Stimulated activated CD4-positive, alpha-beta T cell treated with anti-CD3 and anti-CD28 coated beads, Interleukin-12 subunit alpha, Interleukin-12 subunit beta, amount 100 ng/mL, for 48 hours (primary cell): ENCODE measurements at places on chromosomes 6 and 20.
A peak's percentile ranks its signal among the peaks of the same experiment; 100 is the strongest.

GRCh38 chr6:47264775-47265184, 44.9 kb downstream of the TNFRSF21 start:
- DNase-seq: no peak

GRCh38 chr6:35492258-35492973, 4.5 kb downstream of the TEAD3 start:
- no peak for DNase-seq

- DNase-seq: no peak
Measured at GRCh38 chr6:25341923-25342619, 62.9 kb downstream of the CARMIL1 start.

GRCh38 chr6:26501482-26501986, 1.4 kb downstream of the BTN1A1 start:
- peak; percentile 16 for DNase-seq

GRCh38 chr6:69061066-69061465, 426.0 kb downstream of the ADGRB3 start:
- DNase-seq: no peak

DNA sequence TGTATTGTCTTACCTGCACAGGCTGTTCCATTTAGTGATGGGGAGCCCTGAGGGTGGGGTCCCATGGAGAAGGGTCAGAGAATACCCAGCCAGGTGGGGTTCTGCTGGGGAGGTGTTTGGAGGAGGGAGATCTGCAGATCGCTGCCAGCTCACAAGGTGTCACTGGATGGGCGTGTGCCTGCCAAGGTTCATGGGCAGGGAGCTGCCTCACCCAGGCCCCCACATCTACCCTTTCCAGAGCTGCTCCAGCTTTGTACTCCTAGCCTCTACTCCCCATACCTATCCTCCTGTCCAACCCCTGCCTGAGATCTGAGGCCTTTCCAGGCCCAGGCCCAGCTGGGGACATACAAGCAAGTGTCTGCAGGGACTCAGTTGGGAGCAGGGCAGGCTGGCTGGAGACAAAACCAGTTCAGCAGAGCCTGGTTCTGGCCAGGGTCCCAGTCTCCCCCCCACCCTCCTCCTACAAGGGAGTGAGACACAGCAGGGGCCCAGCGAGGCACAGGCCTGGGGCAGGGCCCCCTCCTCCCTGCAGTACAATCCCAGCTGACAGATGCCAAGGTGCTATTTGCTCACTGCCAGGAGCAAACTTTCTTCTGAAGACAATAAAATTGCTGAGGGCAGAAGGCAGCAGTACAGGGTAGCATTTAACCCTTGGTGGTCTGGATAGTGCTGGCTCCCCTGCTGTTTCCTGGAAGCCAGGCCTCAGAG, 19.7 kb downstream of the SPDEF start:
- no peak for DNase-seq

DNA sequence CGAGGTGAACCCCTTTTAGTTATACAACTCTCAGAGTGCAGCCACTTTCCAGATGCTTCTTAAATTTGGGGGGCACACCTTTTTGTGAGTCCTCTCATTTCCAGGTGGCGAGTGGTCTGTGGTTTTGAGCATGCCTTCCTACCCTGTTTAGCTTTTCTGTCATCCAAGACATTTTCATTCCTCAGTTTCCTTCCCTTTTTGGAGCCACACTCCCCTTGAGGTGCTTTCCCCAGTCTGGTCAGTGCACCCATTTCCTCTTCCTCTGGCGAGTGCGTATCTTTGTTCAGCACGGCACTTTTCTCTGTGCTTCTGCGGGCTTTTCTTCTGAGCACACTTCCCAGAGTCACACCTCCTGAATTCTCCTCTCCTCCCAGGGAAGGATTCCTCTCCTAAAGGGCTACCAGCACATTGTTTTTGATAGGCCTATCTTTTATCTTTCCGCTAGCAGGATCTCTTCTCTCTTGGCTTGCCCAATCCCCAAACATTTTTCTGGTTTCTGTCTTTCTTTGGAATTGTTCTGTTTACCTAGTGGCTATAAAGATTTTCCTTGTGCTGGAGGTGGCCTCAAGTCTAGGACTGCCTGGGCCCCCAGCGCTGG, 1.4 kb downstream of the PHF20 start:
- peak; percentile 28 for DNase-seq

- no peak for DNase-seq
Measured at GRCh38 chr6:75317503-75318206, 33.1 kb upstream of the TMEM30A start.

DNA sequence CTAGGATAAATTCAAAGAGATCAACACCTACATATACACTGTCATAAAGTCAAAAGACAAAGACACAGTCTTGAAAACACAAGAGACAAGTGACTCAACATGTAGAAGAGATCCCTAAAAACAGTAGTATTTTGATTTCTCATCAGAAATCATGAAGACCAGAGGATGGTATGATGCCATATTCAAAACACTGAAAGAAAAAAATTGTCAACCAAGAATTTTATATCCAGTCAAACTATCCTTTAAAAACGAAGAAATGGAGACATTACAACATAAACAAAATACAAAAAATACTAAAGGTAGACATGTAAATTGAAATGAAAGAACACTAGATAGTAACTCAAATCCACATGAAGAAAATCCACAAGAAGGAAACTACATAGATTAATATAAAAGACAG, 27.3 kb upstream of the HBS1L start:
- DNase-seq: no peak

GRCh38 chr6:52522151-52522626, 54.7 kb downstream of the TRAM2 start:
- no peak for DNase-seq

DNA sequence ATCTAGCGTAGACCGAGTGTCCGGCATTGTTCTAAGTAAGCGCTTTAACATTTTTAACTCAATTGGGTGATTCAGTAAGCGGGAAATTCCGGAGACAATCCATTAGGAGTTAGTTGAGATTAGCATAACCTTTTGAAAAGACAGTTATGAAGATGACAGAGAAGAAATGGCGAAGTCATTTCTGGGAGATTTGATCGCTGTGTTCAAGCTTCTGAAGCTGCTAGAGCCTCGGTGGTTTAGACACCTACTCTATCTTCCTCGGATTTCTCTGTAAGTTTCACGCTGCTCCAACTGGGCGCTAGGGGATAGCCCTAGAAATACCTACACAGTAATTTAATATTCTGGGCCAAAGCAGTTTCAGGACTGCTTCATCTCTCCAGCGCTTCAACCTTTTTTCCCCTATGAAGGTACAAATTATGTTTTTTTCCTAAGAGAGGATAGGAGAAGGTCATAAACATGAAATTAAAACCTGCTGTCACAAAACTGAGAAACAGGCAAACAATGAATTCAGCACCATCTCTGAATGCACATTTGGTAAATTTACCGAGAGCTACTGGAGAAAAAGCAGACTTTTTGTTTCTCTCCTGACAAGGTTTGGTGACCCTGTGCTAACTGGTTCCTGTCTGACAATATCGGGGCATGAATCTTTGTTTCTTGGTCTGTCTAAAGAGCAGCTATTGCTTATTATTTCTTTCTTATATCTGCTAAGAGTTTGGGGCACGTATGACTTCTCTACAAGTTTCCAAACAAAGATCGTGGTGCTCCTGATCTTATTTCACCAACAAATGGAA, 22.4 kb downstream of the ZNF311 start:
- no peak for DNase-seq

DNA sequence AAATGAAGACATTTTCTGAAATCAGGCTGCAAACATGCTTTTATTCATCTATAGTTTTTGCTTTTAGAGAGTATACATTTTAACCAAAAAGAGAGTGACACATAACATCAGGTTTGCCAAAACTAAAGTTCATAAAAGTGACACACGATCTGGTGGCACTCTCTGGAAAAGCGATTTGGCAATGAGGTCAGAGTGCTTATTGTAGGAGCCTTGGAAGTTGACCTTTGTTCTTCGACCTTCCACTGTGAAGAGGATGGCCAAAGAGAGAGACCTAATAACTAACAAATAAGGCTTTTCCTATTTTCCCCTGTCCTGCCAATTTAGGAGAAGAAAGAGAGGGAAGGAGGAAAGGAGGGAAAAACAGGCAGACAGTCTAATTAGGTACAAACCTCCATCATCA, 230.1 kb downstream of the SIM1 start:
- DNase-seq: no peak

DNA sequence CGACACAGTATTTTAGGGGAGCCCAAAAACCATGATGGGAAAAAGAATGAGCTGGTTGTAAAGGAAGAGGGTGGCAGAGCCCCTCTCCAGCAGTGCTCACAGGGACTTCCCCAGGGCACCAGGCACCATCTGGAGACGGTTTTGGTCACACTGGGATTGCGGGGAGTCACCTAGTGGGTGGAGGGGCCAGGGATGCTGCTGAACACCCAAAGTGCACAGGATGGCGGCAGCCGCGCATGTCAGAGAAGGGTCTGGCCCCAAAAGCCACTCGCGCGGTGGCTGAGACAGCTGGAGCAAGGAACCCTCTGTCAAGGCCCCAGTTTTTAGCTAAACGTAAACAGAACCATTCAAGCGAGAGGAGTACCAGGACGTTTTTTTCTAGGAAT, 10.8 kb downstream of the CTSZ start:
- no peak for DNase-seq

DNA sequence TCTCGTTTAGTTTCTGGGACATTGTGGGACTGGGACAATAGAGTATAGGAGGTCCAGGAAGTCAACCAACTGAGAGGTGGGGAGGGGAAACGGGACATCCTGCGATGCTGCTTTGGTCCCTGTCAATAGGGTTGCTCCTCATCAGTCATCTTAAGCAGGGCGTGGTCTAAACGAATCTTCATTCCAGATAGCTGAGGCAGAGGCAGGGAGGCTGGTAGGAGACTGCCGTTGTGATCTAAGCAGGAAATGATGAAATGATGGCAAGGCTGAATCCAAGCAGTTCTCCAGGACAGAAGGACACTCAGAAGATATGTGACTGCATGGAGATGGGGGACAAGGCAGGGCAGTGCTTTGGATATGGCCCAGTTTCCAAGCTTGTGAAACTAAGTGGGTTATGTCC, 953.4 kb downstream of the KIF16B start:
- DNase-seq: no peak

- no peak for DNase-seq
Measured at GRCh38 chr6:41656002-41656691, 17.9 kb downstream of the MDFI start.

DNA sequence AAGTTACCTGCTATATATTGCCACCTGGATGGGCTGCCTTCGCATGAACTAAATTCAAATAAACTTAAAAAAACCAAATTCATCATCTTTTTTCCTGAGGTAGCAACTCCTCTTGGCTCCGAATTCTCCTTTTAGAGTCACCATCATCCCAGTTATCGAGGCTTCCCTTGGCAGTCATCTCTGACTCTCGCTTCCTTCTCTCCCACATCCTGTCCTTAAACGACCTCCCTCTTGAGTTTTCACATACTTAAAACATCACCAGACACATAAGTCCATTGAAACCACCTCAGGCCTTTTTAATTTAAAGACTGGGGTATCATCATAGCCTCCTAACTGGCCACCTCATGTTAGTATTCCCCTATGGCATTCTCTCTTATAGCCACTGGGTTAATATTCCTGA, 296.1 kb upstream of the FLRT3 start:
- DNase-seq: no peak

DNA sequence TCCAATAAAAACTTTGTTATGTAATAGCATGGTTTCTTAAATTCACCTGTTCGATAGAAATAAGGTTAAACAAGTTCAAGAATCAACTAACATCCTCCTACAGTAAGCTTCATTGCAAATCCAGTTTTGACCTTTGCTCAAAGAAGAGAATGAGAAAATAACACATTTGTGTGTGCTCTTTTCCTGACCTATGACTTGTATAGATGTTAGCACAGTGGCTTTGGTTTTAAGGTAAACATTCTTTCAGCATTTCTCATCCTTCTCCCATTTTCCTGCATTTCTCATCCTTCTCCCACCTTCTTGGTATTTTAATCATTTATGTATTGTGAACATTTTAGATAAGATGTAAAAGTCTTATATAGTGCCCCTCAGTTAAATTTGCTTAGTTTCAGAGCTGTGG, 73.9 kb downstream of the PLCB1 start:
- DNase-seq: no peak

GRCh38 chr6:150600010-150600300, 270 bp downstream of the PLEKHG1 start:
- DNase-seq: no peak

DNA sequence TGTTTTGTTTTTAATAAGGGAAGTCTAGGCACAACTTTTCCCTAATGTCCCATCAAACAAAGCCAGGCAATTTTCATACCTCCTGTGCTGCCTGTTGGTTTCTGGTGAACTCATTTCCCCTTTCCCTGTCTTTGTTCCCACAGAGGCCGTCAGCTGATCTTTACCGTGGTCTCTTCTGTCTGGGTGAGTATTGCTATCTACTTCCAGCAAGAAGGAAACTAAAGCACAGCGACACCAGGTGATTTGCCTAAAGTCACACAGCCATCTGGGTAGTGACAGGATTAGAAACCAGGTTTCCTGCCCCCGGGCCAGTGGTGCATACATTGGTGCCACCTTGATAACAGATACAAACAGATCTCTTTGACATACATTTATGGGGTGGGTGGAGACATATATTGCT, 59.6 kb downstream of the RAB44 start:
- no peak for DNase-seq

GRCh38 chr20:4056880-4057279, 41.5 kb upstream of the RNF24 start:
- no peak for DNase-seq

GRCh38 chr20:34145280-34145819, 33.3 kb upstream of the EIF2S2 start:
- no peak for DNase-seq

- DNase-seq: no peak
Measured at GRCh38 chr20:62860391-62860923, 1.2 kb downstream of the TCFL5 start.
